Nephron progenitor cell (in vitro differentiated cells): ENCODE measurements at places on chromosomes 7 and 10.

GRCh38 chr10:103968441-103969391 is 1.8 kb downstream of the SLK start:
- no peak for DNase-seq

DNA sequence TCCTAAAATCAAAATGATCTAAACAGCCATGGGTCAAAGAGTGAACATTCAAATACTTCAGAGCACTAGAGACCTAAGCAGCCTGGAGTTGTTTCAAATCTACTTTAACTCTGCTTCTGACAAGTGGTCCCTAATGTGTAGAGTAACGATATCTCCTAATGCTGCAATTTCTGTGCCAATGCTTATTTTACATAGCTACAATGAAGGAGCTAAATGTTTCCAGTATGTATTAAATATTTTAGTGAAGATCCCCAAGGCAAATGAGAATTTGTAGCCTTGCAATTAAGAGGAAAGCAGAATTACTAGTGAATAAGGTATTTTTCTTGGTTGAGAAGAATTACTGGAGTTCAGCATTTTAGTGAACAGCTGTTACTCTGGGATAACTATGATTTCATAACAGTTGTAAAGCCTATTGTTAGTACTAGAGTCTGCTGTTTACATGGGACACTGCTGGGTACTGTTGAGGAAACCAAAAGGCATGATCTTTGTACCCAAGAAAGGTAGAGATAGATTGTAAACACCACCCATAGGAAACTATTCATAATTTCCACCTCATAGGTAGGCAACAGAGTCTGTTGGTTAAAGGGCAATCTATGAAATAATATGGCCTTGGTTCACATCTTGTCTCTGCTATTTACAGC is 271.9 kb downstream of the PLXDC2 start:
- no peak for DNase-seq

DNA sequence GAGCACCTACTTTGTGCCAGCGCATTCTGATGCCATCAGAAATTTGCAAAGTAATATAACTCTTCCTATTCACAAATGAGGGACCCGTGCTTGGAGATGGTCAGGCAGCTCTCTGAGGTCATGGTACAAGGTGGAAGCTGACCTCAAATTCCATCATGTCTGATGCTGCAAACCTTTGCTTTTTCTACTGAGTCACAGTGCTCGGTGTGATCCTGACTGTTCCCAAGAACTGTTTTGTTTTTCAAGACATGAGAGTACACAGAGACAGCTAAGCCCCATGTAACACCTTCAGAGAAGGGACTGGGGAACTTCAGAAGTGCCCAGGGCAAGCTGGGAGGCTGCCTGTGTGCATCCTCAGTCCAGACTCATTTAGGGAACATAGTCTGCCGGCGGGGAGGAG is 111.3 kb downstream of the FRMD4A start:
- DNase-seq, result no peak

DNA sequence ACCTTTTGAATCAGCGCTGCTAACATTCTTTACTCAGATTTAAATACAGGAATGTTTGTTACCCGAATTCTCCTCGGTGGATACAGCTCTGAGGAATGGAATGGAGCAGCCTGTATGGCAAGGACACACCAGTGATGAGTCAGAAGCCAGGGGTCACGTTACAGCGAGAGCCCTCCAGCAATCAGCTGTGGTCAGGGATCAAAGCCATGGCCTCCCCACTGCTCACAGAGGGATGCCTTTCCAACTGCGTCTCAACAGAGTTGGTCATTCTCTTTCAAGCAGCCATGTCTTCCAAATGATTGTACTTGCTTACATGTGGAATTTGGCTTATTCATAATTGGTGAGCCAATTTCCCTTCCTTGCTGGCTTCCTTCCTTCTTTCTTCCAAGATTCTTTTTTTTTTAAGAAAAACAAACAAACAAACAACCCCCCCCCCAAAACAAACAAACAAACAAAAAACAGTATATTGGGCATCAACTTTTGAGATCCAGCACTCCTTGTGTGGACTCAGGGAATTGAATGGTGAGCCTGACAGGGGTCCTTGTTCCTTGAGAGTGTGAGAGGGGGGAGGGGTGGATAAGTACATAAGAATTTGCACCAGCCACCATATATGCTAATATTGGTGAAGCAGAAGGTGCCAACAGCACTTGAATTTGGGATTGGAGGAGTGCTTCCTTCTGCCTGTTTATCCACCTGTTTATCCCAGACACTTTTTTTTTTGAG is 100.2 kb downstream of the ATXN7L1 start:
- DNase-seq, result peak; percentile 57

DNA sequence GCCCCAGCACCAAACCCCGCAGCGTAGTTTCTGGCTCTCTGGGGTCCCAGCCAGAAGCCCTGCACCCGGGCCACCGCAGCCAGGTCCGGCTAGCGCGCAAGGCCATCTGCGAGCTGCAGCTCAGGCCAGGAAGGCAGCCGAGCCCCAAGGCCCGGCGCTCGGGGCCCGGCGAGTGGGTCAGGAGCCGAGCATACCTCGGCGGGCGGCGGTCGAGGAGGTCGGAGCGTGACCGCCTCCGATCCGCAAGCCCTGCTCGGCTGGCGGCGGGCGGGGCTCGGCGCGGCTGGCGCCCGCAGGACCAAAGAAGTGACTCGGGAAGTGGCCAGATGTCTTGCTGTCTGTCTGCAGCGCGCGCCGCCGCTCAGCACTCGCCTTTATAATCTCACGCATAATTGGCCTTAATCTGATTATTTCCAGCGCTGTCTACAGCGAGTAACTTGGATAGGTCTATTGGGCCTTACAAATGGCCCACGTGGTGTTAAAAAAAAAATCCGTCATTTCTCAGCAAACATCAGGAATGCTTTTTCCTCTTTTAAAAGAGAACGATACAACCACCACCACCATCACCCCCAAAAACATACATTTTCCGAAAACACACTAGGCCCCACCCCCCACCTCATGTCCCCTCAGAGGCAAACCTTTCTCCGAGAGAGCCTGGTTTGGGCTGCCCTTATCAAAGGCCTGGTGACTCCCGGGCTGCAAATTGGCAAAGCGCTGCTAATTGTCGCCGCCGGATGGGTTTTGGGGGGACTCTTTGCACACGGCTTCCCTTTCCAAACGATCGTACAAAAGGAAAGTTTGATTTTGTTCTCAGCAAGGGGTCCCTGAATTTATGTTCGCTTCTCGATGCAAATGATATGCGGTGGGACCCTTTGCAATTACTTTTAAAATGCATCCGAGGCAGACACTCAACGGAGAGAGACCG is at the start of gene DRGX:
Gene DRGX, minus strand, starts transcription at position 349 of the 925 bp plus-strand sequence. CDS start 649 bp downstream, outside the sequence.
- DNase-seq, result peak; percentile 47

- no peak for DNase-seq
These were observed 373.1 kb downstream of the THSD7A start for GRCh38 chr7:11458736-11459483.

GRCh38 chr10:122021379-122021778 is 32.4 kb downstream of the TACC2 start:
- DNase-seq, result no peak

GRCh38 chr10:86652361-86653202 is 1.8 kb upstream of the OPN4 start:
- DNase-seq, result no peak

DNA sequence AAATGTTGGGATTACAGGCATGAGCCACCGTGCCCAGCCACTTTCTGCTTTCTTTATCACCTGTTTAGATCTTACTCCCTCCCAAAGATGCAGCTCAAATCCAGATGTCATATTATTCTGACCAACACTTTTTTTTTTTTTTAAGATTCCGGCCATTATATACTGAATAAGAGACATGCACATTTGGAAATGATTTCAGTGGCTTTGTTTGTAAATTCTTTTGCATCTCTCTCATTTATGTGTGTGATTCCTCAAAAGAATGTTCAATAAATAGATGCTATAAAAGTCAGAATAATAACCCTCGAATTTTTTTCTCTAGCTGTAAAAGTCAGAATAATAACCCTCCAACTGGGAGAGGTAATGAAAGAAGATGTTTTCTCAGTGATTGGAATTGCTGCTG is 25.4 kb downstream of the HECW1 start:
- DNase-seq, result no peak

- DNase-seq, result no peak
These were observed 103.5 kb upstream of the FERD3L start for GRCh38 chr7:19248681-19249080.

DNA sequence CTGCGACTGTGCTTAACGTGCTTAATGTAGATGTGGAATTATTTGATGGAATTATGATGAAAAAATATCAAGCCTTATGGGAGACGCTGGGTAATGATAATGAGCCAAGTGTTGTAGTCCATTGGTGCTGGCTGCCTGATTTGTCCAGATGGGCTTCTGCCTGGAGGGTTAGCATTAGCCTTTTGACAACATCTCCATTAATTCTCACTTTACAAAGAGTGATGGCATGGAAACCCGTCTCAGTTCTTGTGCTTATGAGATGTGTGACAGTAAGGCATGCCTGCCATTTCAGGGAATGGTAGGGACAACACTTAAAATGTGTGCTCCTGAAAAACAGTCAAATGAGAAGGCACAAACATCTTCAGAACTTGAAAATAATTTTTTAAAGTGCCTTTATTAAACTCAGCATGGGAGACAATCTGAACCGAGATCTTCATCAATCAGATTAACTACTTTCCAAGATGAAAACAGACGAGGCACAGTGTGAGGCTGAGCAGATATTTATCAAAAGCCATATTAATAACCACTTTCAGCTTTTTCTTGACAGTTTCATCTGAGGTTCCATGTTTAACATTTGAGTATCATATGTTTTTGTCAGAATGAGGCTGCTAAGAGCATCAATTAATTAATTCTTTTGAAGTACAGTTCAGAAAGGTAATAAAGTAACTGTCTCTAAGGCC is 473.1 kb downstream of the NXPH1 start:
- no peak for DNase-seq

GRCh38 chr7:91993976-91994375 is 53.3 kb downstream of the AKAP9 start:
- DNase-seq, result no peak

- DNase-seq, result no peak
These were observed 184.5 kb downstream of the ADK start for GRCh38 chr10:74335501-74335900.

DNA sequence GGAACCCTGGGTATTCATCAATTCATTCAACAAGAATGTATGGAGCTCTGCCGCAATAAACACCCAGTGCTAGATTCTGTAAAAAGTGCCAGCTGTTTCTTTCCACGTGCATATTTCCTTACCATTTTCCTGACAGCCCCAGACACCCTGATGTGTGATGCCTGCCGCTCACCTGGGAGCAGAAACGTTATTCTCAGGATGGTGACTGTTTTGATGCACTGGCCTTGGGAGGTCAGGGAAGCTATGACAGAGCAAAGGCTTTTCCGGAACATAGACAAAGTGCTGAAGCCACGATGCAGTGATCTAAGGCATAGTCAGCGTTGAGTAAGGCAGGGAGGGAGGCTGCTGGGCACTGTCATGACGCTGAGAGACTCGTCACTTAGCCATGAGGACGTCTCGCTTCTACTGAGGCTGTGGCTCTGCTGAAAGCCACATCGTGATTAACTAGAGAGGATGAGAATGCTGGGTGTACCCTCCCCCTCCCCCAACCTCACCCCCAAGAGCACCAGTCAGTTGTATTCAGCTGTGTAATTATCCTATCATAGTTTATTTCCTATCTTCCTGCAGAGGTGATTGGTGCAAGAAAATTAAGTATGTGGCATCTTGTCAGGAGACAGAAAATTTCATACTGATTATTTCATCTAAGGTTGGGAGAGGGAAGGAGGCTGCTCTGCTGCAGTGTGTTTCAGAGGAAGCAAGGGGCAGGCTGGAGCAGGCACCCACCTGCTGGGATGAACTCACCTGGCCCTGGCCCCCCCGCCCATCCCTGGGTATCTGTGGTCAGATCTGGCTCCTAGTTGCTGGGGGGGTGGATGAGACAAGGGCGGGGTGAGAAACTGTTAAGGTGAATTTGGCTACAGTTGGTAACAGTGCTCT is 48.8 kb upstream of the SMNDC1 start:
- no peak for DNase-seq

- DNase-seq, result no peak
These were observed 83.7 kb upstream of the KDM7A start for GRCh38 chr7:140260352-140261104.
